AML-193 (cell line): ENCODE measurements at places on chromosomes 5 and 9.

- DNase-seq = no peak
Observed at GRCh38 chr5:9037048-9037447, 508.8 kb downstream of the SEMA5A start.

DNA sequence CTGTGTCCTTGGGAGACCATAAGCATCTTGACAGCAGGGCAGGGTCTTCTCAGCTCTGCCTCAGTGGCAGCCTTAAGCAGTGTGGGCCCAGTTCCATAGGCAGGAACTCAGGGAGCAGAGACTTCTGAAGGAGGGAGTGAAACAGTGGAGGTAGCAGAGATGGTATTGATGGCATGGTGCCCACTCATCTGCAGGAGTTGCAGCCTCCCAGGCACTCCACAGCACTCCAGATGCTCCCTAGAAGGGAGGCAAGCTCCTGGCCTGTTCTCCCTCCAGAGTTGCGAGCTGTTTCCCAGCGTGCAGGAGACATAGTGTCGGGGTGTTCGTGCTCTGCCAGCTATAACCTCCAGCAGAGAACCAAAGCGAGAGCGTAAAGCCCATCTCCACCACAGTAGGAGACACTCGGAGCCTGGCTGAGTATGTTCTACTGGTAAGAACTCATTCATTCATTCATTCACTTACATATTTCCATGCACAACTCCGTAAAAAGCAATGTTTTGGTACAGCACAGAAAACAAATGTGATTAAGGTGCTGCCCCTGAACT is 31.4 kb upstream of the UNC5A start:
- no peak for DNase-seq

GRCh38 chr9:93950619-93951601 is 4.2 kb downstream of the BARX1 start:
- no peak for DNase-seq

- no peak for DNase-seq
Observed at GRCh38 chr5:66669086-66669861, 73.1 kb downstream of the MAST4 start.

- DNase-seq = no peak
Observed at GRCh38 chr5:113181853-113182490, 205.4 kb downstream of the DCP2 start.

GRCh38 chr5:155833287-155833686 is 493.7 kb upstream of the SGCD start:
- no peak for DNase-seq

GRCh38 chr5:132303589-132303988 is 9.4 kb downstream of the SLC22A4 start:
- no peak for DNase-seq

- DNase-seq = no peak
Observed at GRCh38 chr9:87305151-87305550, 192.5 kb upstream of the DAPK1 start.

DNA sequence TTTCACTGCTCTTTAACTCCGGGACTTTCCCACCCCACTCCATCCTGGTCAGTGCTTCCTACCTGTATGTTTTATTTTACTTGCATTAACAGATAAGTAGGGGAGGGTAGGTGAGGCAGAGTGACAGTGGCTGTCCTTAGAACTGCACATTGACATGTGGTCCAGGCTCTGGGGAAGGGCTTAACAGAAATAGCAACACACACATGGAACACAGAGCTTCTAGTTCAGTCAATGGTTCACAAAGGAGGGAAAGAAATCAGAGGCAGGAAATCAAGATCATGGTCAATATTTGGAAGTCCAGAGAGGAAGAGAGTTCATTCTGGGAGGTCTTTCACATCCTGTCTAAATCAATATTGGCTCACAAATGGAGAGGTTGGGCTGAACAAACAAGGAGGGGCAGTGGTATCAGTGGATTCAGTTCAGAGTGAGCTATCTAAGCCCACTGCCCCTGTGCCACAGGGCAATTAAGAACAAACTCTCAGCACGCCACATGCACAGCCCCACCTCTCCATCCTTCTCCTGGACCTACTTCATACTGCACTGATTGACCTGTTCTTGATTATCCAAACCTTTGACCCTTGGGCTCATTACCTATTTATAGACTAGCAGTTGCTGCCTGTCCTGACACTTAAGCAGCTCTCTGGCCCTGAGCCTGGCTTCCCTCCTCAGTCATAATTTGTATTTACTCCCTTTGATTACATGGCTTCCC is 6.2 kb upstream of the VPS13A start:
- DNase-seq = no peak

- DNase-seq = no peak
Observed at GRCh38 chr9:119884438-119884837, 515.2 kb upstream of the BRINP1 start.

DNA sequence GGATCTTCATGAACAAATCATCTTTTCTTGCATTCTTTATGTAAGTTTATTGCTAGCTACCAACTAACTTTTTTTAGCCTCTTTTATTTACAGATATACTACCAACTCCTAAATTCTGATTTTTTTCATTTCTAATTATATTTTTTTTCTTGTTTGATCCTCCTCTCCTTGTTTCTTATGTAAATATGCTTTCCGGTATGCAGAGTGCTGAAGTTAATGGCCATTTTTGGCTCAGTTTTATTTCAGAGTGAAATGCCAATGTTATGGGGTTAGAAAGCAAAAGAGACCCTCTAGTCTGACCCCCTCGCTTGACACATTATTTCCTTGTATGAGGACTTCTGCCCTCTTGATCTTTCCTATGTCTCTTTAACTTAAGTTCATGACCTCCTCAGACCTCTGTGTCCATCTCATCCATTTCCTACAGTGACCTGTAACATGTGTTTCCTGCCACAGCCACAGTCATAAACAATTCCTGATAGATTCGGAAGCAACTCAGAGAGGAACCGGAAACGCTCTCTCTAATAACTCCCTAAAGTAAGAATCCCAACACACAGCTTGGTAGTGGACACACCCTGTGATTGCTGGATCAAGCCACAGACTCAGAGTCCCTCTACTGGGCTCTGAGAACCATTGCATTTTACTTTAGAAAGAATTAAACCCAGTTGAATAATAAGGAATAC is 42.9 kb upstream of the AFAP1L1 start:
- peak; percentile 5 for DNase-seq

- DNase-seq = no peak
Observed at GRCh38 chr9:13613296-13613695, 333.8 kb upstream of the MPDZ start.

DNA sequence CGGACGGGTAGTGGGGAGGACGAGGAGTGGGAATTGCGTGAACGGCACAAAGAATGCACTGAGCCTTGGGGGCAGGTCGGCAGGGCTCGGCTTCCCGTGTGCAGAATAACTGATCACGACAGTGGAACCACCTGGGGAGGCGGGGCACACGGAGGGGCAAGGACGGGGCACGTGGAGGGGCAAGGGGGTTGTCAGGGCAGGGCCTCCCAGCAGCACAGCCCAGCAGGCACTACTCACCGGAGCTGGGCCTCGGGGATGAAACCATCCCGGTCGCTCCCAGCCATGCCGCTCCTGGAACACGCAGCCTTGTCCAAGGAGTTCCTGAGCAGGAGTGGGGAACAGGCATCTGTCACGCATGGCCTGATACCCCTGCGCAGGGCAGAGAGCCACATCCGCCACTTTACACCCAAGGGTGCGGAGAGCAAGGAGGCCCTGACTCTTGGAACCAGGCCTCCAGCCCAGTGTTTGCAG is 33.4 kb downstream of the SARDH start:
- no peak for DNase-seq

- no peak for DNase-seq
Observed at GRCh38 chr5:135397084-135397483, 1.9 kb downstream of the MACROH2A1 start.
